WTC11 (cell line): ENCODE measurements at places on chromosomes 3 and 15. TPM values are rescaled to one million over a fixed set of nuclear protein-coding genes. Genes with fewer than 3 reads are reported as not detected.

SGO1 gene
- total RNA-seq = 31.5 to 34.3 TPM (median 32.2 TPM) in 3 replicates

IL17RD gene
- total RNA-seq = 59.1 to 72.9 TPM (median 66.0 TPM) in 3 replicates

TIMP4 gene
- total RNA-seq = 4.1 to 11.8 TPM (median 4.8 TPM) in 3 replicates

CFAP92 gene
- total RNA-seq = 2.3 to 2.9 TPM (median 2.6 TPM) in 3 replicates

DNA sequence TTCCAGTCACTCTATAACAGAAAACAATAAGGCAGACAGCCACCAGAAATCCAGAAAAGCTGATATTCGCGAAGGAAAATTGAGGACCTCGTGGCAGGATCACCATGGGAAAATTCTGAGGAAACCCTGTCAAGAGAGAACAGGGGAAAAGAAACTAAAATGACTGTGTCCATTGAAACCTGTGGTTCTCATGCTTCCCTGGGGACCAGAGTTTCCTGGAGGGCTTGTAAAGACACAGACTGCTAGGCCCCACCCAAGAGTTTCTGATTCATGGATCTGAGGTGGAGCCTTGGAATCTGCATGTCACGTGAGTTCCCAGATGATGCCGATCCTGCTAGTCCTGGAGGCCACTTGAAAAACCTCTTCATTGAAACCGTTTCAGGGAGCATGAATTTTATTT, 420.5 kb downstream of the EPHB1 start:
- H3K4me3 ChIP-seq = no peak overlapping the region
- H3K27ac ChIP-seq = no peak overlapping the region
- H3K4me1 ChIP-seq = peaks cover 63% of the 10 kb centered on the region
- no peaks in the 10 kb centered on the region for H3K27me3 ChIP-seq
- DNase-seq = no peak

DNA sequence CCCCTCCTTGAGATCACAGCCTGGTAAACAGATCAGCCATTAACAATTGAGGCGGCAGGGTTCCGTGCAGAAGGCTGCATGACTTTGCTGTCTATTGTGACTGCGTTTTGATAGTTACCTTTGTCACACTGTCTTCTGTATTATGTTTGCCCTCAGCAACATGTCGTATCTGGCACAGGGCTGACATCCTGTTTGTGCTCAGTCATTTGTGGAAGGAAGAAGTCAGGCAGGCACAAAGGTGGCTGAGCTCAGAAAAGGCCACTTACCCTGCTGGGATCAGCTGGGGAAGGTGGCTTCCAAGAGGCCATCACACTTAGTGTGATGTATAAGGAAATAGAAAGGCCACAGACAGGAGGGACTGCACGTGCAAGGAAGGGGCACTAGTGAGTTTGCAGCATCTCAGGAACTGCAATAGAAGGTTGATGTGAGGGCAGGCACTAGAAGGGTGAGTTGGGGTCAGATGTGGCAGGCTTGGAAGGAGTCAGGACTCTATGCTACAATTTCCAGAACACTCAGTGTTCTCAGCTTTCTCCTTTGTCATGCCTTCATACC, 13.4 kb downstream of the PML start:
- no peak for DNase-seq
- peaks cover 18% of the 10 kb centered on the region for H3K36me3 ChIP-seq
- no peak overlapping the region for H3K27ac ChIP-seq

GRCh38 chr15:71651750-71652186, 158.6 kb upstream of the NR2E3 start:
- DNase-seq = peak; percentile 37
- no peak overlapping the region for H3K4me3 ChIP-seq
- no peak overlapping the region for H3K27ac ChIP-seq
- H3K4me1 ChIP-seq = peaks cover 50% of the 10 kb centered on the region
- no peaks in the 10 kb centered on the region for H3K36me3 ChIP-seq
- no peaks in the 10 kb centered on the region for H3K27me3 ChIP-seq

- H3K4me1 ChIP-seq = peaks cover 10% of the 10 kb centered on the region
- H3K4me3 ChIP-seq = no peak overlapping the region
- DNase-seq = peak; percentile 77
- no peaks in the 10 kb centered on the region for H3K27me3 ChIP-seq
These were observed 157.7 kb upstream of the FAM3D start for GRCh38 chr3:58824285-58824684.

GRCh38 chr3:16406166-16406565, 107.3 kb downstream of the RFTN1 start:
- peaks cover 9% of the 10 kb centered on the region for H3K4me1 ChIP-seq
- no peak for DNase-seq
- no peaks in the 10 kb centered on the region for H3K36me3 ChIP-seq
- H3K4me3 ChIP-seq = no peak overlapping the region

DNA sequence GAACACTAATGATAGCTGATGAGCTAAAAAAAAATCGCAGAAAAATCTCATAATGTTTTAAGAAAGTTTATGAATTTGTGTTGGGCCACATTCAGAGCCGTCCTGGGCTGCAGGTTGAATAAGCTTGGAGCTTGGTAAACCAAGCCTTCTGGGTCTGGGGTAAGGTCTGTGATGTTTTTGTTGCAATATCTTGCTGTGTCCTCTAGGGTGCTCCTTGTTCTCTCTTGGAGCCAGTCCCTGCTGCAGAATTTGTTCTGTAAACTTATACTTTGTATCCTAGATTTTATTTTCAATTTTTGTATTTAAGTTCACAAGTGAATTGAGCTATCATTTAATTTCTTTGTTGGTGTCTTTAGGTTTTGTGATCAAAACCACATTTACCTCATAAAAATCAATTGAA, 143.7 kb downstream of the NR1D2 start:
- peaks cover 6% of the 10 kb centered on the region for H3K4me1 ChIP-seq
- H3K27me3 ChIP-seq = no peaks in the 10 kb centered on the region
- H3K27ac ChIP-seq = no peak overlapping the region

DNA sequence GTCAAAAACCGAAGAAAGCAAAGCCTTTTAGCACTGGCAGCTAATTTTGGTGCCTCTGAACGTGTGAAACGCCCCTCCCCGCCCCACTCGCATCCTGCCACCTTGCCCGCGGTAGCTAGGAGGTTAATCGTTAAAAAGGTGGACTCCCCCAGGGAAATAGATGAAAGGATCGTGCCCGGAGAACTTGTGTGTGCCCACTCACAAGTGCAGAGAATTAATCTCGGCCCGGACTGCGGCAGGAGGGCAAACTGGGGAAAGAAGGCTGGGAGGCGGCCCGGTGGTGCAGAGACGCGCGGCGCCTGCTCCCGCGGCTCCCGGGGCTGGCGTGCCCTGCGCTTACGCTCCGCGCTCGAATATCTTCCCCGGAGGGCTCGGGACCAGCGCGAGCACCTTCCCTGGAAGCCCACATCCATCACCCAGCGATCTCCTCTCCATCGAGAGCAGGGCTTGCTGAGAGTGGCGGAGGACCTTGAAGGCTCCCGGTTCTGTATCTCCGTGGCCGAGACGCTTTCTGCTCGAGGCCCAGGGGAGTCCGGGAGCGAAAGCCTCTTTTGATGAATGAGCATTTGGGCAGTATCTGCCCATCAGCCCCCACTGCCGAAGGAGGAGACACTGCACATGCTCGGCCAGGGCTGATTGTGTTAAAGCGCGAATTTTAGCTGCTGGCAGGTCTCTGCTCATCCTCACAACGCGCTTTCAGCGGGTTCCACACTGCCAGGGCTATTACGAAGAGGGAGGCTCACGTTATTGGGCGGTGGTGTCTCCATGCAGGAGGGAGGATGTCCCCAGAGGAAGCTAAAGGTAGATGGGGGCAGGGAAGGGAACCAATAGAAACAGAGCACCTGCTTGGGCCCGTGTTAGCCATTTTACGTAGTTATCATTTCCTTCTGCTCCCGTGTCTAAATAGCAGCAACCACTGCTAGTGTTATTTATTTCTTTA, 1.3 kb upstream of the SPTSSB start:
- DNase-seq = peak; percentile 43
- peaks cover 9% of the 10 kb centered on the region for H3K27me3 ChIP-seq
- H3K4me3 ChIP-seq = peak overlapping the region; percentile 88
- peaks cover 54% of the 10 kb centered on the region for H3K4me1 ChIP-seq
- peak overlapping the region; percentile 97 for H3K27ac ChIP-seq

DNA sequence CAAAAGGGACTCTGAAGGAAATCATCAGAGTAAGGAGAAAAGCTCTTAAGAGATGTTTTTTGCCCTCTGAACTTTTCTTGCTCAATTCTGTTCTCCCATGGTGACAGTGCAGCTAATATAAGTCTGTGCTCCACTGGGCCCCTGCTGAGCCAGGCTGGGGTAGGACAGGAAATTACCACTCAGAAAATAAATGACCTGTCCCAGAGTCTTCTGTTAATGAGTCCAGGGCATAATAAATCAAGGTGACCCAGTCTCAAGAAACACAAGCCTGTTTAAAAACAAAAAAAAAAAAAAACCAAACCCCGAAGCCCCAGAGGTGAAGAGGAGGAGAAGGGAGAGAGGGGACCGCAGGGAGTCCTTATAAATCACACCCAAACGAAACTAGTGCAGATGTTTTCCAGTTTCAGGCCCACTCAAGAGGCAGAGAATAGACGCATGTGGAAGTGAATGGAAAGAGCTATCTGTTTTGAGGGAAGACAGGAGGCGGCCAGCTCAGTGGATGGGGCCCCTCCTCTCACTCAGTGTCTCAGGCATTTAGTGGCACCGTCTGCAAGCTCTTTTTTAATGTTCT, 59.8 kb upstream of the BOC start:
- peak overlapping the region; percentile 29; the same call in 1 of the 2 replicates for H3K27ac ChIP-seq
- no peak for DNase-seq
- peaks cover 53% of the 10 kb centered on the region for H3K4me1 ChIP-seq
- no peaks in the 10 kb centered on the region for H3K27me3 ChIP-seq
- H3K36me3 ChIP-seq = no peaks in the 10 kb centered on the region
